Dermis microvascular lymphatic vessel endothelial cell (primary cell): ENCODE measurements at places on chromosomes 6 and 20. TPM values are rescaled to one million over a fixed set of nuclear protein-coding genes. Genes with fewer than 3 reads are reported as not detected.

The BTBD9 gene
- total RNA-seq: 6.7 and 8.6 TPM in 2 replicates

The FBXO30 gene
- total RNA-seq: 11.4 and 11.6 TPM in 2 replicates

The DTNBP1 gene
- 9.4 and 13.0 TPM in 2 replicates for total RNA-seq

The NR2E1 gene
- not detected in 2 replicates for total RNA-seq

The PRRT1 gene
- under 0.01 TPM in 2 replicates for total RNA-seq

The HLA-DMA gene
- 0.63 and 1.2 TPM in 2 replicates for total RNA-seq

The SDHAF4 gene
- 3.9 and 4.8 TPM in 2 replicates for total RNA-seq

The RALGAPB gene
- total RNA-seq: 16.3 and 21.1 TPM in 2 replicates

The SYNDIG1 gene
- total RNA-seq: not detected in 2 replicates

The CST1 gene
- total RNA-seq: not detected in 2 replicates

The ME1 gene
- 3.8 and 7.6 TPM in 2 replicates for total RNA-seq

The UBD gene
- total RNA-seq: 39.0 and 91.9 TPM in 2 replicates

The SAMD10 gene
- 2.4 and 5.9 TPM in 2 replicates for total RNA-seq

The SEL1L2 gene
- total RNA-seq: not detected in 2 replicates

The CCHCR1 gene
- total RNA-seq: 11.1 and 11.8 TPM in 2 replicates
